ENCODE measurements at places on chromosomes 3 and 15.
A peak's percentile ranks its signal among the peaks of the same experiment; 100 is the strongest.

GRCh38 chr15:101391981-101392640 lies 97.1 kb upstream of the SNRPA1 start:
- DNase-seq: no peak

GRCh38 chr15:66290518-66290917 lies 2.9 kb upstream of the DIS3L start:
- DNase-seq: no peak

DNA sequence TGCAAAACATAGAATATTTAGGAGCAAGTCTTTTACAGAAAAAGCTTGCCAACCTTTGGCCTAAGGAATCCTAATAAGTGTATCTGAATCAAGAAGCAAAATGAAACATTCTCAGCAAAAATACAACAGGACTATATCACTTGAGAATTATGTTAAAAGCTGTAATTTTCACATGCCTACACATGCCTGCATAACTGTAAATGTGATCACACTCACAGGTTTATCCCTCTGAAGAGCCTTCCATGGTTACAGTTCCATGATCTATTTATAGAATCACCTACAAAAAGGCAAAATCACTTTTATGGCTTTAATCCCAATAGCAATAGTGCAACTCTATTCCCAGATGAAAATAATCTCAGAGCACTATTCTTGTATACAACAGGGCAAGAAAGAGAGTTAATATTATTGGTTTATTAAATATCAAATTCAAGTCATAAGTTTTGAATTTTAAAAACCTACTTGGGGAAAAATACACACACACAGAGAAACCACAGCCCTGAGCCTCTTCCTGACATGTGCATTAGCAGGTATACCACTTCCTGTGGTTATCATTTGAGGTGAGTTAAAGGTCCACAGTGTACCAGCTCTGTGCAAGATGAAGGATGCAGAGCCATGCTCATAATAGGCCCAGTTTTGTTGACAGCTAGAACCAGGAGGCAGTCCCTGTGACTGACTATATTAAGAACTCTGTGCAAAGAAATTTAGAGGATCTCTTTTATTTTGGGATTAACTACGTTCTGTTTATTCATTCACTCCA lies 252.5 kb upstream of the TGFBR2 start:
- DNase-seq: peak; percentile 8

GRCh38 chr3:13568515-13569028 lies 19.6 kb downstream of the FBLN2 start:
- no peak for DNase-seq

- no peak for DNase-seq
Observed at GRCh38 chr3:30628205-30628900, 22.0 kb downstream of the TGFBR2 start.

- DNase-seq: no peak
Observed at GRCh38 chr3:66297900-66298299, 77.1 kb downstream of the SLC25A26 start.

DNA sequence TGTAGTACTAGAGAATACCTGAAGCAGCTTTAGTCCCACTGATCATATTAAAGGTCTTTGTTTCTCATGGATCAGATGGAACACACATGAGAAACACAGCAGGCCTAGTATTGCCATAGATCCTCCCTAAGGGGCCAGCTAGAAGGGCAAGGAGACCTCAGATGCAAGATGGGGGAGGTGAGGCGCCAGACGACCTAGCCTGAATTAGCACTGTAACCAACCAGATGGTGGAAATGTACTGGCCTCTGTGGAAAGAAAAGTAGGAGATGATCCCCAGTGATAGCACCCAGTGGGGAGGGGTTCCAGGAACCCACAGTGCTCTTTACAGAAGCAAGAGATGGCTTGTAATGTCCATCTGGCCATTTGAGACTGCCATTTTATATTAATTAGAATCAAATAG lies 138.2 kb upstream of the ZNF385D start:
- no peak for DNase-seq

GRCh38 chr3:185200639-185201038 lies 47.8 kb upstream of the C3orf70 start:
- DNase-seq: no peak

- DNase-seq: no peak
Observed at GRCh38 chr15:58393241-58393662, 38.5 kb upstream of the LIPC start.

GRCh38 chr3:172315401-172316091 lies 132.7 kb downstream of the GHSR start:
- DNase-seq: no peak

- DNase-seq: no peak
Observed at GRCh38 chr3:150737874-150738679, 24.9 kb downstream of the SIAH2 start.

DNA sequence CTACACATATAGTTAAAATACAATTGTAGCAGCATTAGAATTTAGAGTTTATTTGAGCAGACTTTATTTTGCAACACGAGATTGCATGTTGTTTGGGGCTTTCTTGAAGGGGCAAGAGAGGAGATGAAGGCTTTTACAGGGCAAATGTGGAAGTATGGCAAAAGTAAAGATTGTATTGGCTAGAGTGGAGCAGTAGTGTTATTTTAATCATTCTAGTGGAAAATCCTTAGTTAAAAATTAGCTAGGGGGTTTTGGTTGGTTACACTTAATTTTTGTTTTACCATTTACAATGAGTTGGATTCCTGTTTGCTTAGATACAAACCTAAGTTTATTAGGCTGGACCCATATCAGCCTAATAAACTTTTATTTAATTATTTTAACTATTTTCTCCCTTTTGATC lies 4.6 kb downstream of the OR5H15 start:
- DNase-seq: no peak

- DNase-seq: no peak
Observed at GRCh38 chr15:33581032-33581431, 270.3 kb downstream of the RYR3 start.

DNA sequence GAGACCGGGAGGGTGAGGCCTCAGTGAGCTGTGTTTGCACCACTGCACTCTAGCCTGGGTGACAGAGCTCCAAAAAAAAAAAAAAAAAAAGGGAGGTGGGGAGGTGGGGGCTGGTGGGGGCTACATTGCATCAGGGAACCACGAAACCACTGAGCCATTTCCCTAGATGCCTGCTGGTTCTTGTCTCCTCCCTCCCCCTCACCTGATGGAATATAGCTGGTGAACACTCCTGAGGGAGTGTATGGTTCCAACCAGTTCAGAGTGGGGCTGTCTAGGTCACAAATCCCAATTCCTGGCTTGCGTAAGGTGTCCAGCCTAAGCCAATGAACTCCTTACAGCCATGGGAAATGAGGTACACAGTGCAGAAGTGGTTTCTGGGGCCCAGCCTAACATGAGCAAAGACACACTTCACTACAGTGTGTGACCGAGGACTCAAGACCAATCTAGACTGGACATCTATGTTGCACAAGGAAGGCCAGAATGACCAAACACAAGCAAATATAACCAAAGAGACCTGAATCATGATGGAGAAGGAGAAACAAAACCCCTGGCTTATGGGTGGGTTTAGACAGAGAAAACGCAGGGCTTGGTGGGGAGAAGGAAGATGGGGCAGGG lies 39.1 kb upstream of the OSBPL11 start:
- DNase-seq: no peak

DNA sequence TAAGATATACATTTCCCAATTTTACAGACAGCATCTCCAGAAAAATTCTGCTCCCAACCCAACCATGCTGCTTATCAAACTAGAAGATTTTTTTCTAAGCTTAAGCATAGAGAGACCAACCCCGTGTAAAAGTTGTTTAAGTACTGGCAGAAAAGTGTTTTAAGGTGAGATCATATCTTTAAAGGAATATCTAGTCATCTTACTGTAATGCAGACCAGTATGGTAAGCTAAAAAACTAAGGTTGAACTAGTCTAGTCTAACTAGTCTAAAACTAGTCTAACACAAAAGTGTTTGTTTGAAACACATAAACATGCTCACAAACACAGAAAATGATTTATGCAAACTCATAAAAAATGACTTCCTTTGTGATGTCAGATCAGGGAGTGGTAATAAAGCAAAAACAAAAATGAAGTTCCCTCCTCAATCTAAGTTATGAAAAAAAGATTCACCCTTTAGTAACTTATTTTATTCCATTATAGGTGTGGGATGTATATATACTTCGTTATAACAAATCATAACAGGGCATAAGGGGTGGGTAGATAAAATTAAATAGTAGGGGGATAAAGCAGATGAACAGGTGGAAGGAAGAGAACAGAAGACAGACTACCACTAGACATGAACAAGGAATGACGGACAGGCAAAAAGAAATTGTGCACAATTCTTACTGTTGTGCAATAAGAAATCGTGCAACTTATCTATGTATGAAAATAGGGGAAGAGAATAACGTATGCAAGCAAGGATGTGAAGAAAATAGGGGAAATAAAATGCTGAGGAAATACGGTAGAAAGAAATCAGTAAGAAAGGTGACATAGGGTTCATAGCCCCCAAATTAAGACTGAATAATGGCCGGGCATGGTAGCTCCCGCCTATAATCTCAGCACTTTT lies 10.0 kb downstream of the MYO5A start:
- DNase-seq: no peak

GRCh38 chr3:84586427-84586826 lies 372.4 kb upstream of the CADM2 start:
- DNase-seq: no peak

DNA sequence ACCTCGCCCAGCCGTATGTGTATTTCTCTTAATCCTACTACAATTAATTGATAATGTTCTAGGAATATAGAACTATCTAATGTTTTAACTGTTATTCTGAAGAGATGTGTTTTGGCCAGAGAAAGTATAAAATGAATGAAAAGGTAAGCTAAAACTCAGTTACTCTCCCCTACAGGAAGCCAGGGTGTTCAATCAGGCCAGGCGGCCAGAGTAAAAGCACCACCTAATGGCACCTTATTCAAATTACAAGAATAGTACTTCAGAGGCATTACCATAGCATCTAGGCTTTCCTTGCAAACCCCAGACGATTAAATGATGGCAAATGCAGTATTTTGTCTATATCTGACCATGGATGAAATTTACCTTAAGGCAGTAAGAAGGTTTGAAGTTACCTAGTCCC lies 10.4 kb downstream of the SLC12A8 start:
- DNase-seq: no peak

GRCh38 chr3:179955809-179956208 lies 80.9 kb downstream of the PEX5L start:
- no peak for DNase-seq

- DNase-seq: no peak
Observed at GRCh38 chr3:196654735-196655090, 15.2 kb downstream of the NRROS start.

GRCh38 chr3:67647390-67647878 lies 7.0 kb downstream of the SUCLG2 start:
- no peak for DNase-seq

GRCh38 chr3:1139071-1139470 lies 46.2 kb downstream of the CNTN6 start:
- no peak for DNase-seq

DNA sequence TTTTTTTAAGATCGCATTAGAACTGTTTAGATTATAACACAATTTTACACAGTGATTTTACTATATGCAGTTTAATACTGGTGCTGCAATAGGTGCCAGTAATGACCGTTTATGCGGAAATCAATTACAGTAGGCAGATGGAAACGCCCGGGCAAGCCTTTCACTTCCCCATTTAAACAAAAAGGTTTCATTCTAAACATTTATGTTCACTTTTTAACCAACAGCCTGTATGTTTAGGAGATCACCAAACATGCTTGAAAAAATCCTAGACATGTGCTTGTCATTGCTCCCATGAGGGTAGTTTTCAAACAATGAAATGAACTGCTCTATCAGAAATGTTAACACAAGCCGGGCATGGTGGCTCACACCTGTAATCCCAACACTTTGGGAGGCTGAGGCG lies 2.7 kb downstream of the BNIP2 start:
- DNase-seq: no peak

- no peak for DNase-seq
Observed at GRCh38 chr3:184603151-184604030, 41.8 kb downstream of the EPHB3 start.

GRCh38 chr15:57820119-57820518 lies 113.6 kb downstream of the POLR2M start:
- DNase-seq: no peak

GRCh38 chr15:99582508-99582960 lies 16.8 kb downstream of the MEF2A start:
- DNase-seq: no peak

- DNase-seq: no peak
Observed at GRCh38 chr3:184172681-184173373, 1.8 kb upstream of the AP2M1 start.

DNA sequence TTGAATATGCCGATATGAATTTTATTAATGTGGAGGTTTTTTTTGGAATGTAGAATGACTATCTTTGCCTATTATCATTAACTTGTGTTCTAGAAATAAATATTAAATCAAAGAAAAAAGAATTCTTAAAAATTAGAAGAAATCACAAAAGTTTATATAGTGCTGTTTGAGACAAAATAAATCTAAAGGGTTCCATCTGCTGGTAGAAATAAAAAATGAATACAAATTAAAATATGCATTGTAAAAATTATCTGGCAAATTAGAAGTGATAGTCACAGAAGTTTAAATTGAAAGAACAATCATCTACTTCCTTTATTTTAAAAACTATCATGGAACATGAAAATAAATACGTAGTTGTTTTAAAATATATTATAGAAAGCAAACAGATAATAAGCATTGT lies 22.7 kb upstream of the ZBTB20 start:
- DNase-seq: no peak

DNA sequence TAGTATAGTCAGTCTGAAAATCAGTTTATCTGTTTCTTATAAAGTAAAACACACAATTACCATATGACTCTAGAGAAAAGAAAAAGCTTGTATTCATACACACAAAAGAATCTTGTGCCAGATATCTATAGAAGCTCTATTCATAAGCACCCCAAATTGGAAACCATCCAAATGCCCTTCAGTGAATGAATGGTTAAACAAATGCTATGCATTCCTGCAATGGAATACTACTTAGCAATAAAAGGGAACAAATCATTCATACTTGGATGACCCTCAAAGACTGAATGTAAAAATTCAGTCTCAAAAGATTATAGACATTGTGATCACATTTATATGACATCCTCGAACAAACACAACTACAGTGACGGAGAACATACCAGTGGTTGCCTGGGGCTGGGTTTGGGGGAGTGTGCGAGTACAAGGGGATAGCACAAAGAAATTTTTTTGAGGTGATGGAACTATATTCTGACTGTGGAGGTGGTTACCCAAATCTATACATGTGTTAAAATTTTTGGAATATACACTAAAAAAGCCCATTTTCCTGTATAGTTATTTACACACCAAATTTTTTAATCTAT lies 680.6 kb downstream of the NTRK3 start:
- DNase-seq: no peak

DNA sequence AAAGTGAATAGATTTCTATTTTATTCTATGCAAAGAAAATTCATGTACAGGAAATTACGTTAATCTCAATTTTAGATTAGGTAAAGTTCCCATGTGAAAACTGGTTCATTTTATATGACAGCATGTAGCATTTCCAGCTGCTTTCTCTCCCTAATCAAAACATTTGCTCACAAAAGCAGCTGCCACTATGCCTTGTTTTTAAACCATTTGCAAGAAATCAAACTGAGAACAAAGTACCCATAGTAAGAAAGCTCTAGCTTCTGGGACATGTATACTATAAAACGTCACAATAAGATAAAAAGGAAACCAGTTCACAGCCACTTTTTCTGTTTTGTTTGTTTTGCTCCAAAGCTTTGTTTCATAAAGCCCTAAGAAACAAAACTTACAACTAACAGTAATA lies 5.0 kb upstream of the CRYBG3 start:
- DNase-seq: no peak
